ENCODE measurements at places on chromosomes 16 and 17.

DNA sequence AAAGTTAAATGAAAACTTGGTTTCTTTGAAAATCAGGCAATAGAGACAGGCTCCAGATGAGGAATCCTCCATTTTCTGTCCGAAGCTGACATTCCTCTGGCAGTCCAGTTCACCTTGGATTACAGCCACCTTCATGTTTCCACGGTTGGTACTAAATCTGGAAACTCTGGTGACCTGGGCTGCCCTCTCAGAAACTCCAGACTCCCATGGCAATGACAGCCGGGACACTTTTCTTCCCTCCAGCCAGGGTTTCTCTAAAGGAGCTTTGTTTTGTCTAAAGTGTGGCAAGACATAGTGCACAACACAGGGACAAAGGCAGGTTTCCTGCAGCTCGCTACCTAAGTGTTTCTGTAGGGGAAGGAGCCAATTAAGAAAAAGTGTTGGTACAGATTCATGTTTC, 36.0 kb downstream of the CLUAP1 start:
- no peak for DNase-seq

DNA sequence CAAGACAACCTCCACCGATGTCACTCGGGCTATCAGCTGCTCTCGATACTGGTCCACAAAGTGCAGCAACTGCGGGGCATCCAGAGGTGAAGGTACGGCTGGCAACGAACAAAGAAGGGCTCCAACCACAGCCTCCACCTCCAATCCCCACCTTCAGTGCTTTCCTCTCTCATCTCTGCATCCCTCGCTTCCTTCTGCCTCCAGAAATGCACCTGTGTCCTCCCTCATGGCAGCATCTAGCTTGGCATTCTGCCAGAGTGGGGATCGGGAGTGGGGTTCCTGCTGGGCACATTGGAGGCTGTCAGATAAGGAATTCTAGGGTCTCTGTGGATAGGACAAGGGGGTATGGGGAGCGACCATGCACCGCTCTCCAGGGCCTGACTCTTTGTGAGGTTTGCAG, 28.6 kb downstream of the MIS12 start:
- no peak for DNase-seq

DNA sequence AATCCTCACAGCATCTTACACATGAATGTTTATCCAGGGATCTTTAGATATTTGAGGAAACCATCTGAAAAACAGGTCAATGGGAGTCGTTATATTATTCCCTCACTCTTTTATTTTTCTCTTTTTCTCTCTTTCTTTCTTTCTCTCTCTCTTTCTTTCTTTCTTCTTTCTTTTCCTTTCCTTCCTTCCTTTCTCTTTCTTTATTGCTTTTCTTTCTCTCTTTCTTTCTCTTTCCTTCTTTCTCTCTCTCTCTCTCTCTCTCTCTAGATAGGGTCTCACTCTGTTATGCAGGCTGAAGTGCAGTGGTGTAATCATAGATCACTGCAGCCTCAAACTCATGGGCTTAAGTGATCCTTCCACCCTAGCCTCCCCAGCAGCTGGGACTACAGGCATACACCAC, 20.3 kb upstream of the OR4D1 start:
- no peak for DNase-seq

- DNase-seq: no peak
Measured at GRCh38 chr16:1101133-1101532, 5.1 kb upstream of the C1QTNF8 start.

DNA sequence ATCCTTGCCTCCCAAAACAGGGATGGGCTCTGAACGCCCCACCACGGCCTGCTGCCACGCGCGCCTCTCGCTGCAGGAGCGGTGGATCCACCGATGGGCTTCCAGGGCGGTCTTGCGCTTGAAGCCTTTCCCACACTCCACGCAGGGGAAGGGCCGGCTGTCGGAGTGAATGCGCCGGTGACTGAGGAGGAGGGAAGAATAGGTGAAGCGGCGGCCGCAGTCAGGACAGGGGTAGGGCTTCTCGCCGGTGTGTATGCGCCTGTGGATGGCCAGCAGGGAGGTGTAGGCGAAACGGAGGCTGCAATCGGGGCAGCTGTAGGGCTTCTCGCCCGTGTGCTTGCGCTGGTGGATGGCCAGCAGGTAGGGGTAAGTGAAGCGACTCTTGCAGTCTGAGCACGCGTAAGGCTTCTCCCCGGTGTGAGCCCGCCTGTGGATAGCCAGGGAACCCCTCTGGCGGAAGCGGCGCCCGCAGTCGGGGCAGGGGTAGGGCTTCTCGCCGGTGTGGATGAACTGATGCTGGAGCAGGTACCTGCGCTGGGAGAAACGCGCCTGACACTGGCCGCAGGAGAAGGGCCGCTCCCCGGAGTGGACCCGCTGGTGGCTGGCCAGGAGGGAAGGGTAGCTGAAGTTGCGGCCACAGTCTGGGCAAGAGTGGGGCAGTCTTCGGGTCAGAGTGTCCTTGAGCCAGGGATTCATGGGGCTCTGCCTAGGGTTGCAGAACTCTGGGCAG, 2.7 kb downstream of the ZNF785 start:
- DNase-seq: no peak

- DNase-seq: peak; percentile 80
Measured at GRCh38 chr16:53207810-53208752, 153.3 kb downstream of the CHD9 start.

- no peak for DNase-seq
Measured at GRCh38 chr16:13441675-13442074, 478.3 kb upstream of the ERCC4 start.

DNA sequence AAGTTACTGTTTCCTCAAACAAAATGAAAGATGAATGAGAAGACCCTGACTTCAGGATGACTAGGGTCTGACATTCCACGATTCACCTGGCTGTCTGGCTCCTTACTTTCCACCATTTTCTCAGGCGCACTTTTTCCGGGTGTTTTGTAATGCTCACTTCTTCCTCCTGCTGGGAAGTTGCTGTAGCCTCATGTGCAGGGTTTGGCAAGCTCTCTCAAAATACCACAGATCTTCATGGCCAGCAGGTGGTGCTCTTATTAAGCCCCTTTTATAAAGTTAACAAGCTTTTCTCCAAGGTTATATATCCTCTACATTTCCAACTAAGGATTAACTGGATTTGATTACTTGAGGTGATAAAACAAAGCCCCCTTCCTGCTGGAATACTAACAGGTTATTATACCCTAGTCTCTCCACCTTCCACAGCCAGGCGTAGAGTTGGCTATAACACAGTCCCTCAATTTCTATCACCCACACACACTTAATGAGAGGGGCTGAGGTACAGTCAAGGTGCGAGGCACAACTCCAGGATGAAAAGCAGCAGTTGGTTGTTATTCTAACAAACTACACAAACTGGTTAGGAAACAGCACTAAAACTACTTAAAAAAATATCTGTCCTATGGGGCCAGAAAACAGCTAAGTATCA, 45.4 kb downstream of the STH start:
- DNase-seq: peak; percentile 71

- DNase-seq: no peak
Measured at GRCh38 chr17:73104450-73104849, 12.0 kb upstream of the SLC39A11 start.

DNA sequence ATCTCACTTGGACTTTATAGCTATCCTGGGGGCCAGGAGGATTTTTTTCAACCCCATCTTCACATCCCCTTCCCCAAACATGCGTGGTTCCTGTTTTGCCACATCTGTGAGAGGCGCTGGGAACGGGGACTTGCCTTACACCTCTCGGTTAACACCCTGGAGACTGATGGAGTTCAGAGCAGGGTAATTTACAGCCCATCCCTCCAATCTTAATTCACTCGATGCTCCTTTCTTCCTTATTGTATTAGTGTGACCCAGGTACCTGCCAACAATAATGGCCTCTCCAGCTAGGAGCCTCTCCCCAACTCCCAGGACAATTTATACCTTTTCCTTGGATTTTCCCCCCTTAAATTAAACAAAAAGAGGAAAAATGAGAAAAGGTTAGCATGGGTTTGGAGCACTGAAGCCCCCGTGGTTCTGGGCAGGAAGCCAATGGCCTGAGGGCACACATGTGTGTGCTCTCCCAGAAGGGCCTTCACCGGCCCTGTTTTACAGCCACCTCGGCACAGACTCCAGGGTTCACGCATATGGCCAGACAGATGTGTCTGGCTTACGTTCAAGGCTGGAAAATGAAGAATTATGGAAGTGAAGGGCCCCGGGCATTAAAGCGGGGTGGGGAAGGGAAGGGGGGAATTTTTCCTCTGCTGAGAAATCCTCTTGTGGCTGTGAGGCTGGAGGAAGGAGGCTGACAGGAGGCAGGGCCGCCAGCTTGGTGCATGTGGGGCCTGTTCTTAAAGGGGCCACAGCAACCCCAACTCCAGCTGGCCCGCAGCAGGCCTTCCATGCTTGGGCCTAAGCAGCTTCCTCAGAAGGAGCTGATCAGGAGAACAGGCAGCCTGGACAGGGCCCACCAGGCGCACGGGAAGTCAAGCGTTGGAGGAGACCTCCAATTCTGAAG, 21.4 kb downstream of the HIC1 start:
- no peak for DNase-seq

- peak; percentile 3 for DNase-seq
Measured at GRCh38 chr16:3444032-3444388, 530 bp downstream of the NAA60 start.

DNA sequence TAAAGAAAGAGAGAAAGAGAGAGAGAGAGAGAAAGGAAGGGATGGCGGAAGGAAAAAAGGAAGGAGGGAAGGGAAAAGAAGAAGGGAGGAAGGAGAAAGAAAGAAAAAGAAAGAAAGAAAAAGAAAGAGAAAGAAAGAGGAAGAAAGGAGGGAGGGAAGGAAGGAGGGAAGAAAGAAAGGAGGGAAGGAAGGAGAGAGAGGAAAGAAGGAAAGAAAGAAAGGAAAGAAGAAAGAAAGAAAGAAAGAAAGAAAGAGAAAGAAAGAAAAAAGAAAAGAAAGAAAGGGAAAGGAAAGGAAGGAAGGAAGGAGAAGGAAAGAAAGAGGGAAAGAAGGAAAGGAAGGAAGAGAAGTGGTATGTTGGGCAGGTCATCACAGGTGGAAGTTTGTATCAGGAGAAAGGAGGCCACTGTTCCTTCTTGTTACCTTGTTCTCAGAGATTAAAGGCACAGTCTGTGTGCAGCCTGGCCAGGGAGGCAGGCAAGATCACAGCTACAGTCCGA, 19.3 kb downstream of the SLC35G3 start:
- no peak for DNase-seq

- no peak for DNase-seq
Measured at GRCh38 chr17:41457676-41458075, 9.5 kb downstream of the KRT32 start.

DNA sequence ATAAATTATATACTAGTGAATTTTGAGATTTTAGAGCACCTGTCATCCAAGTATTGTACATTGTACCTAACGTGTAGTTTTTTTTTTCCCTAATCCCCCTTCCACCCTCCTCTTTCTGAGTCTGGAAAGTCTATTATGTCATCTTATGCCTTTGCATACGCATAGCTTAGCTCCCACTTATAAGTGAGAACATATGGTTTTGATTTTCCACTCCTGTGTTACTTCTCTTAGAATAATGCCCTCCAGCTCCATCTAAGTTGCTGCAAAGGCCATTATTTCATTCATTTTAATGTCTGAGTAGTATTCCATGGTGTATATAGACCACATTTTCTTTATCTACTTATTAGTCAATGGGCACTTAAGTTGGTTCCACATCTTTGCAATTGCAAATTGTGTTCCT, 177.0 kb upstream of the C16orf82 start:
- DNase-seq: no peak

DNA sequence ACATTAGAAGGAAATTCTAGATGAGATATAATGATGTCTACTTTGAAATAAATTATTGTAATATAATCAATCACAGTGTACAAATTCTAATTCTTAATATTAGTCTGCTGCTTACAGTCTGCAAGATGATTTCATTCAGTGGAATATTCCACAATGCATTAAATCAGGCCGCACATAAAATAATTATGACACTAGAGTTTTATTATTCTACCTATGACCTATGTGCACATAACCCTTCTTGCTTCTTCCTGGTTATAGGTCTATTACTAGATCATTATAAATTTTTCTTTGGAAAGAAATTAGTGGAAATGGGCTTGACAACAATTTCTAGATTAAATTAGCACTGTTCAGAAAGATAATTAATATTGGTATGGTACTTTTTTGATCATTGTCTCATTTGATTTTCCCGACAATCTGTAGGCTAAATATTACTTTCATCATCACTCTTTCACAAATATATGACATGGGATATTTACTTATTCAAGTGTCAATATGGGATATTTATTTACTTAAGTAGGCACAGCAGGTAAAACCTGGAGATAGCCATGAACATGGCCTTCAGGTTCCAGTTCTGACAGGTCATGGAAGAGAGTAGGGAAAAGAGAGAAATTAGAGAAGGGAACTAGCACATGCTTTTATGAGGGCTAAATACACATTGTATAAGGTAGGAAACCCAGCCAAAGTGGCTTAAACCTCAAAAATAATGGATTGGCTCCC, 476.4 kb downstream of the TOX3 start:
- no peak for DNase-seq

DNA sequence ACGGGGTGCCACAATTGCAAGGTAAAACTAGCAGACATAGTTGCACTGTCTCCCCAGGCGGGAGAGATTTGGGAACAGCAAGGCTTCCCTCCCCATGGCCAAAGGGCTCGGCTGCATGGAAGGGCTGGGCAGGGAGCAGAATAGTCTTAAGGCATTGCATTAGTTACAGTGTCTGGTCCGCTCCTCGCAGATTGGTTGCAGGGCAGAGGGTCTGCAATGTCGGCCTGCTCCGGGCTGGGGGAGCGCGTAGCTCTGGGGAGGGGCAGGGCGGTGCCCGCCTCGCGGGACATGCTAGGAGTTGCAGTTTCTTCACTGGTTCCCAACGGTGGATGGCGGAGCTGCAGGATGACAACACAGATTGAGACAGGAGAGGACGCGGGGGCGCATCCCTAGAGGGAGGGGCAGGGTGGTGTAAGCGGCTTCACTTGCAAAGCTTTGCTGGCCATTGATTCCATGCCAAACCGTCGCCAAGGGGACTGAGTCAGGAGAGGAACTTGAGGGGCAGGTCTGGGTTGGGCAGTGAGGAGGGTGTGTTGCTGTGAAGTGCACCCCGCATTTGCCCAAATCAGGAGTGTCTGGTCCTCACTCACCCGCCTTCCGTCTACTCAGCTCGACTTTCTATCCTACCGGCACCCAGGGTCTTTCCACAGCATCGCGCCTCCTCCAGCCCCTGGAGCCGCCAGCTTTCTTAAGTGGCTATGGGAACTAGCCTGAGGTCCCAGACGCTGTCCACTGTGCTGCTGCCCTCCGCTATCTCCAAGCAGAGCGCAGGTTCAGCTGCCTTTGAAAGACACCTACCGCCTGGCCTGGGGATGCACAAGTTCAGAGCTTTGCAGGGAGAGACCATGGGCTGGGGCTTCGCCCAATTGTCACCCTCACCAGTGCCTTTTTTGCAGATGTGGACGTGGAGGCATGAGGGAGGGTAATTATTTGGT, 1748.9 kb downstream of the TP53TG3F start:
- peak; percentile 13 for DNase-seq

GRCh38 chr17:80036715-80037477, 454 bp downstream of the CCDC40 start:
- peak; percentile 79 for DNase-seq

DNA sequence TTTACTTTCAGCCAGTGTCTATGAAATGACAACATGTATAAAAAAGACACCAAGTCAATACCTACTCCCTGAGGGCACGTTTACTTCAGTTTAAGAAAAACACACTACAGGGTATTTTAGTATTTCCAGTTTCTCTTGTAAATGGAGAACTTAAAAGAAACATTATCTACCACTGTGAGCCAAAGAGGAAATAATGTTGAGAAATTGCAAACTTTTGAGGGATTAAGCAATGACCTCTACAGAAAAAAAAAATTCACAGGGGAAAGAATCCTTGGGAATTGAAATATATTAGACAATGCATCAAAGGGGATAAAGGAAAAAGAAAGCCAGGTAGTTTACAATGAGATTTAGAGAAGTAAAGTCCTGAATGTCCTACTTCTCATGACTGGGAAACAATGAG, 126.0 kb downstream of the KCNJ2 start:
- DNase-seq: no peak
